ENCODE measurements at places on chromosomes 6 and 20.
A peak's percentile ranks its signal among the peaks of the same experiment; 100 is the strongest.

- ATAC-seq = no peak
Measured at GRCh38 chr6:82959385-82959941, 106.2 kb downstream of the UBE3D start.

DNA sequence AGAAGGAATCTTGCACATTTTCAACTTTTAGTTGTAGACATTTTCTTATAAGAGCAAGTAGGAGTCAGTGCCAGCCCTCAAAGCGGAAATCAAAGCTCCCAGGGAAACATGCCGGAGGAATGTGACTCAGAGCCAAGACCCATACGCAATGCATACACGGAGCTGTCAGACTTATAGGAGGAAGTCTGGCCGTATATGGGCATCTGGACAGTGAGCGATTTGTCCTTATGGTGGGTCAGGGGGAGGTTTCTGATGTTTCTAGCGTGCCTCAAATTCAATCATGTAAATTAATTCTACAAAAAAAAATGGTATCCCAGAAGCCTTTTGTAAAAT lies 3.6 kb upstream of the CCN2 start:
- no peak for ATAC-seq

- peak; percentile 90 for ATAC-seq
Measured at GRCh38 chr6:25014791-25015560, 79.2 kb upstream of the RIPOR2 start.

- ATAC-seq = peak; percentile 80
Measured at GRCh38 chr20:19661717-19662636, 96.1 kb upstream of the RIN2 start.

DNA sequence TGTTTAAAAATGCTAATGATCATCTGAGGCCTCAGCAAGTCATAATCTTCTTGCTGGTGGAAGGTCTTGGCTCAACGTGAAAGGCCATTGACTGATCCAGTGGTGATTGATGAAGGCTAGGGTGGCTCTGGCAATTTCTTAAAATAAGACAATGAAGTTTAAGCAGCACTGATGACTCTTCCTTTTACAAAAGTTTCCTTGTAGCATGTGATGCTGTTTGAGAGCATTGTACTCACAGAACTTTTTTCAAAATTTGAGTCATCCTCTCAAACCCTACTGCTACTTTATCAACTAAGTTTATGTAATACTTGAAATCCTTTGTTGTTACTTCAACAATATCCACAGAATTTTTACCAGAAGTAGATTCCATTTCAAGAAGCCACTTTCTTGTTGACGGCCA lies 382.3 kb downstream of the ESR1 start:
- ATAC-seq = no peak

- peak; percentile 84 for ATAC-seq
Measured at GRCh38 chr6:35719830-35720733, 16.8 kb upstream of the ARMC12 start.

DNA sequence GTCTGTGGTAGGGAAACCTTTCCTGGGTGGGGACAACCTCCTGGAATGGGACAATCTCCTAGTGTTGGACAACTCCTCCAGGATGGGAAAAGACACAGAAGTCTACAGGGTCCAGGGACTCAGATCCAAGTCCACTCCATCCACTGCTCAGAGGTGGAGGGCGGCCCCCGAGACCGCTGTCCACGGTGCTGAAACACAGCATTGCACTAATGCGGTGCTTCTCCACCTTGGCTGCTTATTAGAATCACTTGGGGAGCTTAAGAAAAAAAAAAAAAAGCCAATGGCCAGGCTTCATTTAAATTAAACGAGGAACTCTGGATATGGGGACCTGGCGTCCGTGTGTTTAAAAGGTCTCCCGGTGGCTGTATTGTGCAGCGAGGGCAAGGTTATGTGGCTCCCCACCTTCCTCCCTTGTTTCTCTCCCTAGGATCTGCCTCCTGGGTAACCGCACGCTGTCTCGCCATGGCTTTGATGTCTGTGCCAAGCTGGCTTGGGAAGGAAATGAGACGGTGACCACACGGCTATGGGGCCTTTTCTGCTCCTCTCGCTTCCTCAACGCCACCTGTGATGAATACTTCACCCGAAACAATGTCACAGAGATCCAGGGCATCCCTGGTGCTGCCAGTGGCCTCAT lies 12.0 kb downstream of the SLC12A5 start:
- ATAC-seq = peak; percentile 59

GRCh38 chr20:48012401-48012974 lies 227.2 kb upstream of the SULF2 start:
- no peak for ATAC-seq

GRCh38 chr20:11726026-11726425 lies 191.7 kb upstream of the BTBD3 start:
- ATAC-seq = no peak

- ATAC-seq = no peak
Measured at GRCh38 chr6:140050101-140050995, 675.9 kb upstream of the CITED2 start.

- peak; percentile 40 for ATAC-seq
Measured at GRCh38 chr20:35319871-35320197, 27.6 kb upstream of the FAM83C start.

- ATAC-seq = no peak
Measured at GRCh38 chr20:55928266-55928665, 77.1 kb downstream of the CBLN4 start.

DNA sequence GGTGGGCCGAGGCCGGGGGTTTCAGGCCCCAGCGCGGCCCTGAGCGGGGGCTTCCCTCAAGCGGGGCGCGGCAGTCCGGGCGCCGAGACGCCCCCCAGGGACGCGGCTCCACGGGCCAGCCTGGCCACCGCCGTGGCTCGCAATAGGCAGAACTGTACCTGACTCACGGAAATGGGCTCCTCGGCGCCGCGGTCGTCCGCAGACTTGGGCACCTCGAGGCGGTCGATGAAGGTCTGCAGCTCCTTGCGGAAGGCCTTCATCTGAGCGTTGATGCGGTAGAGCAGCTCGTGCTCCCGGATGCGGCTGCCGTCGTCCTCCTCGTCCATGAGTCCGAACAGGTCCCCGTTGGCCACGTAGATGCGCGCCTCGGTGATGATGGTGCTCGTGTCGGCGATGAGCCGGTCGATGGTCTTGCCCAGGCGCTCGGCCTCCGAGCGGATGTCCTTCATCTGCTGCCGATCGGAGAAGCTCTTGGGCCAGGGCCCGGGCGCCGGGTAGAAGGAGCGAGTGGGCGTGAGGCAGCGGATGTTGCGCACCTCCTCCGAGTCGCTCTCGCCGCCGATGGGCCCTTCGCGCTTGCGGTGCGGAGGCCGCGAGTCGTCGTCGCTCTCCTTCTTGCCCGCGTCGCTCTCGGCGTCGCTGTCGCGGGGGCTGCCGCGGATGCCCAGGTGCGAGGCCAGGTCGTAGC lies 16.1 kb upstream of the KIAA0408 start:
- ATAC-seq = no peak

DNA sequence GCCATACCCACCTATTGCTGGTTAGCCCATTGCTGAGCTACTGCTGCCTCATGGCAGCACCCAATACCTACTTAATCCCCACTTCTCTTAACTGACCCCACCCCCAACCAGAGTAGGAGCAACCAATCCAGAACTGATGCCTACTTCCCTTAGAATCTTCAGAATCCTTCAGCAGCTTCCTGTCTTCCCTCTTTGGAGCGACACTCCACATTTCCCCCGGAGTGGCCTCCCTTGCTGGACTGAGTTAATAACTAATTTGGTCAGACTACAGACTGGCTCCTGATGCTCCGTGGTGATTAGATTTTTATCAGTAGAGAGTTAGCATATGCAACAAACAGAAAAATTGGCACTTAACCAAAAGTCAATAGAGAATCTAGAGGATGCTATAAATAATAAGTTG lies 51.2 kb upstream of the UBR2 start:
- no peak for ATAC-seq

DNA sequence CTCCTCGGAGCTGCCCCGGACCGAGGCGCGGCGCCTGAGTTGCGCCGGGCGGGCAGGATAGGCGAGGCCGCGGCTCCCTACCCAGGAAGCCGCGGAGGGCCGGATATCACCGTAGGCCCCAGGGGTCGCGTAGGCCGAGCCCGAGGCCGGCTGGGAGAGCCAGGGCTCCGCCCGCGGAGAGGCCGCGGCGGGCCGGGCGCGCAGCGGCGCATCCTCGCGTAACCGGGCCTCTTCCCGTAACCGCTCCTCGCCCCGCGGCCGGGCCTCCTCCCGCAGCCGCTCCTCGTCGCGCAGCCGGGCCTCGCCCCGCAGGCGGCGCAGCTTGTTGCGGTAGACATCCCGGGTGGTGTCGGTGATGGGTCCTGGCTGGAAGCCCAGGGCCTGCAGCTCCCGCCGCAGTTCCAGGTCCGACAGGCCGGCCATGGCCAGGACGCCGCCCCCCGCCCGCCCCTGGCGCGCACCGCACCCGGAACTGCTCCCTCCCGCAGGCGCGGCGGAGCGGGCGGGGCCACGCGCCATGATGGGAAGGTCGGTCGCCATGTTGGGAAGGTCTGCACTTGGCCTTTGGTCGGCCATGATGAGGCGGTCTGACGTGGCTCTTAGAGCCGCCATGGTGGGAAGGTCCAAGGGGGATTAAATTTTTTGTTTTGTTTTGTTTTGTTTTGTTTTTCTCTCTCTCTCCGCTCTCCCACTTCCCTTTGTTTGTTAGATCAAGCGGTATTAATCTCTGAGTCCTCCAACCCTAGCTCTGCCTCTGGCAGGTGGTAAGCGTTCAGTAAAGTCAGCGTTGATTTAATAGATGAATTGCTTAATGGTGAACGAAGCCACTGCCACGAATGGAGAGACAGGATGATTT lies at the start of gene LEMD2:
TSS of gene LEMD2 (minus strand) at position 437 of the 856 bp plus-strand sequence. CDS start at position 423, 14 bp downstream.
- peak; percentile 65 for ATAC-seq

DNA sequence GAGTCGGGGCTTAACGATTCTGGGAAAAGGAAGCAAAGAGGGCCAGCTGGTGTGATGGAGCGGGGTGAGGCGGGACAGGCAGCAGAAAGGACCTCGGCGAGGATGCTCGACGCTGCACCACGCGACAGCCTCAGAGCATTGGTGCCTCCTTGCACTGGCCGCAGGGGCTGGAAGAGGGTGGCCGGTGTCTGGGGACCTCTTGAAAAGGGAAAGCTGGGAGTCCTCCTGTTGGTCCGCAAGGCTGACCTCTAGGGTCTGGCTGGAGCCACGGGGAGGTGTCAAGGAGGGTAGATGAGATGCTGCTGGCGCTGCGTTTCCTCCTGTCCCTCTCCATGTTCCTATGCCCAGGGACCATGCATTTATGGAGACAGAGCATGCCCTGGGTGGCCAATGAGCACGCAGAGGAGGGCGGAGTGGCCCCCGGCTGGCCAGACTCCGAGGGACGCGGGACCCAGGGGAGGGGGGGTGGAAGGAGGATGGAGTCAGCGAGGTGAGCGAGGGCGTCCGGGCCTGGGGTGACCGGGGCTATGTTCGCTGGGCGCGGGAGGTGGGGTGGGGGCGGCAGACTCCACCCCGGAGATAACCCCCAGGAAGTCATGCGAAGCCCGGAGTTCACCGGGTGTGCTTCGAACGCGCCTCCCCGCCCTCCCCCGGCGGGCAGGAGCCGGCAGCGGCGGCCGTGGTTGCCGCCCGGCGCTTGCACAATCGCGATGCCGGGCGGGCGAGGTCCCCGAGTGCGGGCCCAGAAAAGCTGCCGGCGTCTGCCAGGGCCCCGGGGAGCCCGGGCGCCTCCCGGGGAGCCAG lies at the start of gene CYP24A1:
TSS of gene CYP24A1 (minus strand) at position 334 of the 804 bp plus-strand sequence. CDS start 407 bp downstream, outside the sequence.
- peak; percentile 48 for ATAC-seq

GRCh38 chr6:9799582-9799981 lies 615.3 kb downstream of the TFAP2A start:
- no peak for ATAC-seq

DNA sequence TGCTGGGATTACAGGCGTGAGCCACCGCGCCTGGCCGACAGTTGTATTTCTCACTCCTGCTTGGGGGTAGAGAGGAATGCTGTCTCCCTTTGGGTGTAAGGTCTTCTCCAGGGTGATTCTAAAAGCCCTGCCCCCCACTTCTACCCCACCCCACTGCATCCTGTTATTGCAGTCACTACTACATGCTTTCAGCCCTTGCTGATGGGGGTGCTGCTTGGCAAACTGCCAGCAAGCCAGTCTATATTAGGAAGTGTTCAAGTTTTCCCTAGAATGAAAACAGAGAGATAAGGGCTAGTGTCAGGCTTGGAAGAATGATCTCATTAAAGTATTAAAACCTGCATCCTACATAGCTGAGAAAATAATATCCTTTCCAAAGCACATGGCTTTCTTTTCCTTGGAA lies 31.3 kb downstream of the TTI1 start:
- ATAC-seq = no peak

DNA sequence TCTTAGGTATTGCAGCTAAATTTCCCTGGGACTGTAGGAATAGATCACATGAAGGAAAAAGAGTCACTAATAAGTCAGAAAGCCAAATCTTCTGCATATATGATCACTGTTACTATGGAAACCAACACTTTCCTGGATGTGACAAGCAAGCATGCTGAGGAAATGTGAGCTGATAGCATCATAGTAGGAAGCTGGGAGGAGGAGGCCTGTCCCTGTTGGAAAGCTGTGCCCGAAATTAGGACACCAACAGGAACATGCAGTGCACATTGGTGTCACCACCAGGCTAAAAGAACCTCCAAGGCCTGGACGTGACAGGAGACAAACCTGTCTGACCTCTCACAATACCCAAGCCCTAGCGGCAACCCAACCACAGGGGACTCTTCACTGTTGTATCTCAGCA lies 181.9 kb upstream of the PCSK2 start:
- ATAC-seq = no peak

DNA sequence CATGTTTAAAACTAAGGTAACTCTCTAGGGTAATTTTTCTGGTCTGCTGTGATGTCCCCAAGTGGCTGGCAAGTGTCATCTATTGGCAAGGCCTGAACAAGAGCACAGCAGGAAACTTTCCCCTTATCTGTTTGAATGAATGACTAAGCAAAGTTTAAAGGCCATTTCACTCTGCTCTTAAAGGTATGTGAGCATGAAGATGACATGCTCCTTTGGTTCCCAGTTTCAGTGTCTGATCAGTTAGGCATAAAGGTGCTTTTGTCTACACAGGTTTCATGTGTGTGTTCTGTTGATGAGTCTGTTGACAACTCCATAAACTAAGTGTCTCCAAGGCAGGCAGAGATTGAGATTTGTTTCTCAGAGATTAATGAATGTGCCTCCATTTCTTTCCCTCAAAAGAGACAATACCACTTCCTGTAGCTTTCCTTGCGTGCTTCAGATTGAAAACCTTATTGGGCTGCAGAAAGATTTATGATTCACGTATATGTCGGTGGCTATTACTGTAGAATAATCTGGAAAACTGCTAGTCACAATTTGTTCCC lies 83.9 kb downstream of the MAP3K7 start:
- no peak for ATAC-seq

DNA sequence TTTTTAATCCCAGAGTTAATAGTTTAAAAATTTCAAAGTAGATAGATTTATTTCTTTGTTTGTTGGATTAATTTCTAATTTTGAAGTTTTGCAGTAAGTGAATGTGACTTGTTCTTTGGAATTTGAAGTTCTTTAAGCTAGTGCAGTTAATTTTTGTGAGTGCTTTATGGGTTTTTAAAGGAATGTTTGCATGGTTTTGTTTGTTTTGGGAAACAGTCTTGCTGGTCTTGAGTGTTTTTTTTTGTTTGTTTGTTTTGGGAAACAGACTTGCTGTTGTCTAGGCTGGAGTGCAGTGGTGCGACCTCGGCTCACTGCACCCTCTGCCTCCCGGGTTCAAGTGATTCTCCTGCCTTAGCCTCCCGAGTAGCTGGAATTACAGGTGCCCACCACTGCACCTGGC lies 9.5 kb downstream of the PANK2 start:
- no peak for ATAC-seq

GRCh38 chr6:105793130-105793529 lies 293.0 kb upstream of the PRDM1 start:
- ATAC-seq = no peak

GRCh38 chr6:106517706-106518105 lies 111.6 kb downstream of the RTN4IP1 start:
- ATAC-seq = no peak

GRCh38 chr20:44429419-44430269 lies 46.0 kb upstream of the TTPAL start:
- no peak for ATAC-seq

- peak; percentile 82 for ATAC-seq
Measured at GRCh38 chr6:167141667-167142432, 15.9 kb downstream of the GPR31 start.

Measured in motor neuron (in vitro differentiated cells).